ENCODE measurements at places on chromosomes 7 and 10.

GRCh38 chr10:32298075-32298812 is 48.7 kb downstream of the EPC1 start:
- DNase-seq, result no peak

- no peak for DNase-seq
Observed at GRCh38 chr7:44057181-44057848, 8.1 kb downstream of the PGAM2 start.

- no peak for DNase-seq
Observed at GRCh38 chr10:30420766-30421165, 13.2 kb upstream of the MAP3K8 start.

DNA sequence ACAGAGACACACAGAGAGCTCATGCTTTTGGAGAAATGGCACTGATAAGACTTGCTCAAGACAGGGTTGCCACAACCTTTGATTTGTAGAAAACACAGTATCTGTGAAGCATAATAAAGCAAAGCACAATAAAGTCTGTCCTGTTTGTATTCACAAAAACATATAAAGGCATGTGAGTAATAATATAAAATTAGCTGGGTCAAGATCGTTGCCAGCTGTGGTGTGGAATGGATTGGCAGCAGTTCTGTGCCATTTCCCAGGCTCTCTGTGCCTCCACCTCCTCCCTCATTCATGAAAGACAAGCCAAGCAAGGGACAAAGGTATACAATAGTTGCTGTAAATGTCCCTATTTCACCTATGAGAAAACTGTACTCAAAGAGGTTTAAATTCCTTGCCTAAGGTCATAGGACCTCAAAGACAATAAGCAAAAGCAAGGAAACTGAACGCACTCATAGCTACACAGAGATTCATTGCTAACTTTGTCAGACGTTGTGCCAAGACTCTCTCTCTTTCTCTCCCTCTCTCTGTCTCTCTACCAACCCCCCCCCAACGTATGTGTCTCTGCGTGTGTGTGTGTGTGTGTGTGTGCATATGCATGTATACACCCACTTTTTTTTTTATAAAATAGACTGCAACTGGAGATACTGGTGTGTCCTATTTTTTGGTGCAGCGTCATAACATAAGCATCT is 31.8 kb downstream of the CHST3 start:
- DNase-seq, result no peak

DNA sequence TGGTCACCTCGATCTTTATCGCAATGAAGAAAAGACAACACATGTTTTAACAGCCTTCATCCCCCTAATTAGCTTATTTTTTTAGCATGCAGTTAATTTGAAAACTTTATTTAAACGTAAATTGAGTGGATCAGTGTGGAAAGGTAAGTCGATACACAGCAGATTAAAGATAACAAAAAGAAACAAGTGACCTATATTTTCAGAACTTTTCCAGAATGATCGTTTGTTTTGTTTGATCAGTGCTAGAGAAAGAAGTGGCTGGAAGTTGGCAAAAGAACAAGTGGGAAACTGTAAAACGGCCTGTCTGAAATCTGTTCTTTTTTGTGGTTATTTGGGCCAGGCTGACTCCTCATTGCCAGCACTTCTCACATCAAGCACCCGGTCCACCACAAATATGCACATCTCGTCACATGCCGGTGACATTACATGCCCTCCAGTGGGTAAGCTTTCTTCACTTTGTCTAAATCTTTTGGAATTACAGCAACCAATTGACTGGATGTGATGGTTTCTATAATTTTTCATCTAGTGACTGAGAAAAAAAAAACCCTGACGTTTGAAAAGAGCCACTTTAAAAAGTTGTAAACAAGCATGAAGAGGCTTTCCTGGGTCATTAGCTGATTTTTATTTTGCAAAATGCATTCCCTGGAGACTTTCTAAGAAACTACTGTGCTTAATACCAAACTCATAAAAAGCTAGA is 33.2 kb downstream of the C7orf33 start:
- no peak for DNase-seq

GRCh38 chr7:80453699-80454340 is 58.0 kb downstream of the GNAT3 start:
- DNase-seq, result no peak

DNA sequence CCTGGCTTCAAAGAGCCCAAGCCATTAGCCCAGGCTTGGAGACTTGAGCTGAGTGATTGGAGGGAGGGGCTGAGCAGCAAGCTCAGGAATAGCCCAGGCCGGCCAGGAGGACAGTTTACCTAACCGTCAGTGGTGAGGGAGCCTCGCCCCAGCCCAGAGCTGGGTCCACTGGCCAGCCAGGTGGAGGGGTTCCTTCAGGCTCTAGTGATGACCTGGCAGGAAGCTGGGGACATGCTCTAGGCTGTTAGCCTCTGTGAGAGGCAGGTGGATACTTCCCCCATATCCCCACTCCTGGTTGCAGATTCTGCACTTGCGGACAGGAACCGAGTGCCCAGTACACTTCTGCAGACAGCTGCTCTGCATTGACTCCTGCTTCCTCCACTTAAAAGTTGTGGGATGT is 61.2 kb upstream of the ANTXRL start:
- no peak for DNase-seq

GRCh38 chr10:124694481-124695220 is 49.5 kb downstream of the FAM53B start:
- no peak for DNase-seq

GRCh38 chr7:98073047-98073446 is 33.6 kb upstream of the LMTK2 start:
- DNase-seq, result no peak

- DNase-seq, result no peak
Observed at GRCh38 chr10:34713875-34714274, 101.2 kb downstream of the PARD3 start.

DNA sequence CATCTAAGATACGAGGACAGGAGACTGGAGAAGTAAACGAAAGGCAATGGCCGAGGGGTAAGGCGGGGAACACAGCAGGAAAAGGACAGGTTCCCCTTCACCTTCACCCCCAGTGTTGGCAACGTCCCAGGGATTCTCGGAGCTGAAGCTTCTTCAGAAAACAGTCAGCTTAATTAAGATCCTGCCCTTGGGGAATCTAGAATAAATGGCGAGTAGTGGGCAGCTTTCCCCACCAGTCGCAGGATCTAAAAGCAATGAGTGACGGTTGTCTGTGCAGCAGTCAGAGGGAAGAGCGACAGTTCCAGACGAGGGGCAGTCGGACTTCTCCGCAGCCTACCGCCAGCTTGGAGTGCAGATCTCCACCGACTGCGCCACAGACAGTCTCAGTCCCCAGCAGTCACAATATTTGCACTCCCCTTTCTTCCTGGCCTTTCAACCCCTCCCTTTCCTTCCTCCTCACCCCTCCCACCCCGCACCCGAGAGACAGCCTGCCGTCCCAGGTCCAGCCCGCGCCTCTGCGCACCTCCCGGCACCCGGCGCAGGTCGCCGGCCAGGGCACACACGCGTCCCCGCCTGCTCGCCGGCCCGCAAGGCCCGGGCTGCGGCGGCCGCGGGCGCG is 10.9 kb upstream of the SP8 start:
- peak; percentile 34 for DNase-seq

DNA sequence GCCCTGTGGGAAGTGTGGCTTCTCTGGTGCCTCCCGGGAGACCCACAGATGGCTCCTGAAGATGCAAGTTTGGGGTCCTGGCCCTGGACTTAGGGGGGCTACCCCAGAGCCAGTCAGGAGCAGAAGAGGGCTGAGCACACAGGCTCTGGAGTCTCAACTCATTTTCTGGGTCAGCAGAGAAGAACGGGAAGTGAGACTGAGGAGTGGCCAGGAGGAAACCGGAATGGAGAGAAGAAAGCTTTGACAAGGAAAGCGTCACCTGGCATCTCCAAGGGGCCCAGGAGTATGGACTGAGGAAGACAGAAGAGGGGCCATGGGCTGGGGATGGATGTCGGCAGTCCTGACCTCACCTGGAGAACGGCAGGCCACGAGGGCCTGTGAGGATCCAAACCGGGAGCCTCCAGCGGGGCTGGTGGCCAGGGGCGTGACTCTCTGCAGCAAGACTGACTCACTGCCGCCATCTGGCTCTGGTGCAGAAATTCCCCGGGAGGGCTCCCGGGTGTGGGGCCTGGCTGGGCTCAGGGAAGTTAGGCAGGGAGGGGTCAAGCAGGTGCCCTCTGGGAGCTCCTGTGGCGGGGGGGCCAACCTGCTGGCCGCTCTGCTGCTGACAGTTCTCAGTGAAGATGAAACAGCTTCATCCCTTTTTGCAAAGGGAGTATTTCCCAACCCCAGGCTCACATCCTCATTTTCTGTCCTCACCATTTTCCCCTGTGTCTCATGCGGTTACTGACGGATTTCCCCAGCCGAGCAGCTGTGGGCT is 23.6 kb downstream of the DAGLB start:
- peak; percentile 51 for DNase-seq

DNA sequence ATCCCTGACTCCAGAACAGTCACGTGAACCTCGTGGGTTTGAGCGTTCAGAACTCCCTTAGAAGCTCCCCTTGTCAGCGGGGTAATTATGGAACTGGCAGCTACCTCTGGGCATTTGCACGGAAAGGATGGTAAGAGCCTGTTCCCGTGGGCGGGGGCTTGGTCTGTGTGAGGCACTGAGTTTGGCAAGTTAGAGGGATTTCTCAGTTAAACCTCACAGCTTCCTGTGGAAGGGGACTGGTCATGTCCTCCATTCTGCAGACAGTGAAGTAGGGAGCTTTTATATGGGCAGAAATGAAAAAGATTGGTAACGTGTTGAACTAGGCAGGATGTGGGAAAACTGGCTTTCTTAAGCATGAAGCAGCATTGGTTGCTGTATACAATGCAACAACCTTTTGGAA is 16.0 kb downstream of the PALD1 start:
- no peak for DNase-seq

GRCh38 chr10:124647421-124648130 is 96.6 kb downstream of the FAM53B start:
- DNase-seq, result peak; percentile 51

DNA sequence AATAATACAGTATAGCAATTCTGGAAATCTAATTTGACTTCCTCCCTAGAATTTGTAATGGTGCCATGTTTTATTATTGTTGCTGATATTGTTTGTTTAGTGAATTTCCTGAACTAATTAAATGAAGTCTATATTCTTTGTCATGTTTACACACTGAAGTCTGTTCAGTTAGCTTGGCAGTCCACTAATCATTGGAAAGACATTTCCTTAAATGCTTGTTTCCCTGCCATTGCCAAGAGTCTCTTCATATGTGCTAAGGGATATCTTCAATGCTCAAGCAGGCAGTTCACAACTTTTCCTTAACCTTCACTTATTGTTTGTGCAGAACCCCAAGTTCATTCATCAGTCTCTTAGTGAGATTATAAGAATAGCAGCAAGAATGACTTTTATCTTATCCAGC is 755.3 kb downstream of the INHBA start:
- DNase-seq, result no peak

GRCh38 chr7:158396982-158397862 is 190.4 kb downstream of the PTPRN2 start:
- no peak for DNase-seq

- DNase-seq, result no peak
Observed at GRCh38 chr7:44897309-44897708, 12.0 kb upstream of the PURB start.

DNA sequence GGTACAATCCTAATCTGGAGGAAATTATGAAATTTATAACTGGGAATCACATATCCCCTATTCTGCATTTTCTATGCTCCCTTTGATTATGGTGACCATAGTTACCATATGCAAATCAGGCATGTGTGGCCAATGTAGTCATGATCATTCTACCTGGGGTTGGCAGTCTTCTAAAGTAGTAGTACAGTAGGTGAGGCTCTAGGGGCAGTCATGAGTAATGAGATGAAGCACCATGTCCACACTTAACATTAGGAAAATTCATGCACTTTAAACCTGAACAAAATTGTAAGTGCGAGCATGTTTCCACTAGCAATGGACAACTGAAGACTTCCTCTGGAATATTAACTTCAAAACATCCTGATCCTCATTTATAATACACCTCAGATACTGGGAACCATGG is 545.9 kb downstream of the SUGCT start:
- no peak for DNase-seq

GRCh38 chr10:4813023-4813422 is 13.0 kb upstream of the AKR1E2 start:
- DNase-seq, result no peak

GRCh38 chr7:34015651-34016050 is 110.3 kb downstream of the BMPER start:
- no peak for DNase-seq

DNA sequence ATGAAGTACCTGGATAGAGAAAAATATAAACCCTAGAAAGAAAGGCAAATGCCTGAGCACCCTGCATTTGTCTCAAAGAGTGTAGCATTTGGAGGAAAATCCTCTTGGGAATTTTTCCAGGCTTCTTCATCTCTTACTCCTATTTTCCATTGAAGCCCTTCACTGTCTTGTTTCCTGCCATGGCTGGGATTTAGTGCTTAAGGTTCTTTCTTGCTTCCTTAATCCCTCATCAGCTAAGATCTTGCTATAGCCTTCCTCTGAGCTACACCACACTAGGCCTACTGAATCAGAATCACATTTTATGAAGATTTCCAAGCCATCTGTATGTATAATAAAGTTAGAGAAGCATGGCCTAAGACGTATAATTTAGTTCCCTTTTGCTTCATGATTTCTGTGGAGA is 97.5 kb upstream of the PHYHIPL start:
- DNase-seq, result no peak

- DNase-seq, result no peak
Observed at GRCh38 chr10:91556691-91557566, 75.9 kb downstream of the PPP1R3C start.

- DNase-seq, result no peak
Observed at GRCh38 chr10:98463016-98463415, 16.3 kb upstream of the HPS1 start.

DNA sequence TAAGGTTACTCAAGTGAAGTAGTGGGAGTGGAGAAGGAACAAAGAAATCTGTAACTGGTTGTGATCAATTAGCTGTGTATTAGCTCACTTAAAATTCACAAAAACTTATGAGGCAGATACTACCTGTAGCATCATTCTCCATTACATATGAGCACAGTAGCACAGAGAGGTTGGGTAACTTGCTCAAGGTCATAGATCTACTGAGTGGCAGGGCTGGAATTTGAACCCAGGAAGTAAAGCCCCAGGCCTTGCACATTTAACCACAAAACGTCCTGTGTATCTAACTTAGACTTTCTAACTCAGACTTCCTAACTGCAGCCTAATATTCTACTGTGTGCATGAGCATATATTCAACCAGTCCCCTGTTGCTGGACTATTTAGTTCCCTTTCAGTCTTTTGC is 5.6 kb upstream of the SLF2 start:
- no peak for DNase-seq

- no peak for DNase-seq
Observed at GRCh38 chr10:77867124-77867719, 59.3 kb downstream of the DLG5 start.

GRCh38 chr10:100683004-100683403 is 62.4 kb upstream of the PAX2 start:
- DNase-seq, result no peak

GRCh38 chr10:30868611-30869010 is 163.1 kb downstream of the ZNF438 start:
- no peak for DNase-seq
